ENCODE measurements at places on chromosomes 4 and X.

GRCh38 chr4:77201857-77202256 is 44.9 kb downstream of the CCNG2 start:
- no peak for DNase-seq

DNA sequence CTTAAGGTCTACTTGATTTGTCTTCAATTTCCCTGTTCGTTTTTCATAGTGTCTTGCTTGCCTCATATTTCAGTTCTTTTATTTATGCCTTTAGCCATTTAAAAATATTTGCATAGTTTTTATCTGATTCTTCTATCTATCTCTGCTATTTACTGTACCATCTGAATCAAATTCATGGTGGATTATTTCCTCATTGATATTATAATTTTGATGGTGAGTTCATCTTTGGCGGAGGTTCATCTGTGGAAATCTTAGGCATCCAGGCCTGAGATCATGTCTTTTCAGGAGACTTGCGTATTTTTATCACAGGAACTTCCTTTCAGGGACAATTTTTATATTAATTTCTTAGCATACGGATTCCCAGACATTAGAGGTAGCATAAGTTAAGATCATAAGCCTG is 275.2 kb downstream of the STPG2 start:
- DNase-seq: no peak

- peak; percentile 31 for DNase-seq
Observed at GRCh38 chrX:17736856-17737709, at the start of gene SCML1. Gene SCML1, plus strand, starts transcription at chrX:17737493. Its CDS starts 6,694 bp downstream, at chrX:17744187.

DNA sequence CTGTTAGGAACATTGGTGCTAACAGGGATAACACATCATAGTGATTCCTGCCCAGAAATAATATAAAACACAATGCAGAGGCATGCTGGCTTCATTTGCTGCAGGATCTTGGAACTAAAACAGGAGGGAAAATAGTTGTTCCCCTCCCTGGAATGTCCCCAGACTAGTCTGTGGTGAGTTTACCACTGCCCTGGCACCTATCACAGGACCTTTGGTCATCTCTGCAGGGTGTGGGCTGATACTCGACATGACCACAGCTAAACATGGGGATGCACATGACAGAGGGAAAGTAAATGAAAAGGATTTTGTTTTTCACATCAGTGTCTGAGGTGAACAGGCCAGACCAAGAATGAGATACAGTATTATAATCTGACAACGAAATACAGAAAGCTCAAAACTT is 160.2 kb upstream of the DKK2 start:
- no peak for DNase-seq

GRCh38 chr4:47065051-47065481 is 33.7 kb downstream of the GABRB1 start:
- DNase-seq: no peak

DNA sequence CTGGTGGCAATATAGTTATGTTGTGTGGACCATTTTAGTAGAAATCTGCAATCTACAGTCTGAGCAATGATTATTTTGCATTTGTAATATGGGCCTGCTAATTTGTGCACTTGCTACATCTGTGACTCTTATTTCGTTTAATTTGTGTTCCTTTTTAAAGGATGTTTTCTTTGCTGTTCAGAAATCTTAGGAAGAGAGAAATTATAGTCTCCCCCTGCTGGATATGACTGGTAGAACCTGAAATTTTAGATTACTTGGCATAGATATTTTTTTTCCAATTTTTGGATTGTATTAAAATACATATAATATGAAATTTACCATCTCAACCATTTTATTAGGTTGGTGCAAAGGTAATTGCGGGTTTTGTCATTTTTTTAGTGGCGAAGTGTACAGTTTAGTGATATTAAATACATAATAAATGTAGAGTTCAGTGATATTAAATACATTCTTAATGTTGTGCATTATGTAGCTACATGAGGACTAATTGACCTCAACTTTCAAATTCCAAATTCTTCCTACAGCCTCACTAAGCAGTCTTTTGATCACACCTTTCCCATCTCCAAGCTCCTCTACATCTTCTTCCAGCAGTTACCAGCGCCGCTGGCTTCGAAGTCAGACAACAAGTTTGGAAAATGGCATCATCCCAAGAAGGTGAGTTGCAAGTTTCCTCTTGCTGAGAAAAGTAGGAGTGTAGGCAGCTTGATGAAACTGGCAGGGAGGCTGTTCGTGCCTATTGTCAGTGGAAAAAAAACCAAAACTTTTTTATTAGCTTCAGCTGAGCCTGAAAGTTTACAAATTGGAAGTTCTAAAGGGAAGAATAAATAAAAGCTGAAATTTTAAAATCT is 82.2 kb downstream of the FNIP2 start:
- no peak for DNase-seq

- no peak for DNase-seq
Observed at GRCh38 chrX:152136312-152136711, 2.1 kb downstream of the MAGEA10 start.

All from D721Med (cell line).